ENCODE measurements at places on chromosomes 5 and 9.
A peak's percentile ranks its signal among the peaks of the same experiment; 100 is the strongest.

DNA sequence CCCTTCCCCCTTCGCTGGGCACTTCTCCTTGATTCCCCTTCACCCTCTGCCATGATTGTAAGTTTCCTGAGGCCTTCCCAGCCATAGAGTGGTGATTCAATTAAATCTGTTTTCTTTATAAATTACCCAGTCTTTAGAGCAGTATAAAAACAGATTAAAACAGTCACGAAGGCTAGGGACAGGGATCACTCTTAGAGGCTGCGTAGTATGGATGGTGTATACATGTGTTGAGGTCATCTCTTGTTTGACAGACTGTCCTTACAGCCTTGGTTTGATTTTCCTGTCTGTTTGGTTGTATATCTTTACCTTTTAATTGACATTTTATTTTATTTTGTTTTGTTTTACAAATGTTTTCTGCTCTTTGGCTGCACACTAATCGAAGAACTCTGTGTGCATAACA is 1155.7 kb upstream of the CDH18 start:
- H3K4me1 ChIP-seq = no peaks in the 10 kb centered on the region
- H3K27me3 ChIP-seq = no peaks in the 10 kb centered on the region
- no peak overlapping the region for H3K4me3 ChIP-seq
- no peaks in the 10 kb centered on the region for H3K36me3 ChIP-seq
- H3K27ac ChIP-seq = no peak overlapping the region

DNA sequence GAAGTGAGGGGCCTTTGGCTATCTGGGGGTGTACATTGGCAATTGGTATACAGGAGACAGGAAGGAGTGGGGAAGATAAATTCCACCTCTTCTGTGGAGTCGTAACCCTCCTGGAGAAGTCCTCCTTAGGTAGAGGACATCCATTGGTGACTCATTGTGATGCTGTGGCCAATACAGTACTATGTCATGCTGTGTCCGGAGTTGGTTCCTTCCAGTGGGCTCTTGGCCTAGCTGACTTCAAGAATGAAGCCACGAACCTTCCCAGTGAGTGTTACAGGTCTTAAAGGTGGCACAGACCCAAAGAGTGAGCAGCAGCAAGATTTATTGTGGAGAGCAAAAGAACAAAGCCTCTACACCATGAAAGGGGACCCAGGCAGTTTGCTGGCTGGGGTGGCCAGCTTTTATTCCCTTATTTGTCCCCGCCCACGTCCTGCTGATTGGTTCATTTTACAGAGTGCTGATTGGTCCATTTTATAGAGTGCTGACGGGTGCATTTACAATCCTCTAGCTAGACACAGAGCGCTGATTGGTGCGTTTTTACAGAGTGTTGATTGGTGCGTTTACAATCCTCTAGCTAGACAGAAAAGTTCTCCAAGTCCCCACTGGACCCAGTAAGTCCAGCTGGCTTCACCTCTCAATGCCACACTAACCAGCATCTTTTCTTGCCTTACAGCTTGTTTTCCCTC is 37.3 kb upstream of the FBP1 start:
- peaks cover 19% of the 10 kb centered on the region for H3K27me3 ChIP-seq
- peaks cover 5% of the 10 kb centered on the region for H3K4me1 ChIP-seq
- no peak overlapping the region for H3K27ac ChIP-seq
- DNase-seq = no peak
- no peak overlapping the region for H3K4me3 ChIP-seq

DNA sequence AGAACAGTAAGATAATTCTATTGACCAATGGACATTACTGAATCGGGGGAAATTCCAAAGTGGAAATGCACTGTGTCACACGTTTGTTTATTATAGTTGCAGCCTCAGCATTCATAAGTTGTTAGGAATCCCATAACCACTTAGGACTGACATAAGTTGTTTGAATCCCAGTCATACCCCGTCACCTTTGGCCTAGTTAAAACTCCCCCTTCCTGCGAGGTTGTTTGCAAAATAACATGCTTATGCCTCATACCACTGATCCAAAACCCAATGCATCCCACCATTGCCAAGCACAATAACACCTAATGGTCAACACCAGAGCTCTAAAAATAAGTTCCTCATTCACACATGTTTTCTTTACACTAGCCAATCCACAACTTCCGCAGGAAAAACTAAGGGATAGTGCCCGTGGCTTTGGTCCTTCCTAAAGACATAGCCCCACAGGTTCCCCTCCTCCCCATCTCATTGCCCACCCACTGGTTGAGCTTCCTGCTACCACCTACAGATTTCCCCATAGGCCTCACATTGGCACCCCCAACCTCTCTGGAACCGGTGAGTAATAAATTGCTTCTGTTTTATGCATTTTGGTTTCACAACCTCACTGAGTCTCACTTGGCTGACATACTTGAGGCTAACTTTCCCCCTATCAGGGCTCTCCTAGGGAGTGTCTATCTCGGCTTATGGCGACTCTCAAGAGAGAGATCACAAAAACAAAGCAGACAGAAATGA is 42.3 kb upstream of the MUSK start:
- peak overlapping the region; percentile 90 for H3K27ac ChIP-seq
- no peaks in the 10 kb centered on the region for H3K27me3 ChIP-seq
- H3K4me3 ChIP-seq = peak overlapping the region; percentile 74
- DNase-seq = peak; percentile 54
- peaks cover 15% of the 10 kb centered on the region for H3K4me1 ChIP-seq
- no peaks in the 10 kb centered on the region for H3K36me3 ChIP-seq

DNA sequence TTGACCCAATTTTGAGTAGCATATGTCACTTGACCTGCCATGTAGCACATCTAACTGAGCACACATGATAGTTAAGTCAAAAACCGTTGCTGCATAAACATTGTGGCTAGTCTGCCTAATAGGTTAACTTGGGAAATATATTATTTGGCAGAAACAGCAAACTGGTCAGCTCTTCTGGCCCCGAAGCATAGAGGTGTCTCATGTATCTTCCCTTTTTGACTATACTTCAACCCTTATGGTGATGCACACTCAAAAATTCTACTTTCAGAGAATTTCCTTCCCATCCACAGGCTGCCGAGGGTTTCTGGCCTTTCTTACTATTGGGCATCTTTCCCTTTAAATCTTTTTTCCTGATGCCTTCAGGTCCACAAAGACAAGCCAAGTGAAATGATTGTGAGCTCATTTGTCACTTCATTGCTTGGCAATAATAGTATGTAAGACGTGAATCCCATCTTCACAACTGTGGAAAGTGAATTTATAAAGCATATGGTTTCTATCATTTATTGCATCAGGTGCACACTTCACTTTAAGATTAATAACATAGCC is 41.2 kb downstream of the MOCS2 start:
- no peak overlapping the region for H3K27ac ChIP-seq
- peaks cover 1% of the 10 kb centered on the region for H3K36me3 ChIP-seq
- H3K4me1 ChIP-seq = peaks cover 29% of the 10 kb centered on the region
- no peak for DNase-seq

Measured in activated T-cell treated with anti-CD3 and anti-CD28 coated beads, Interleukin-2, amount 50 U/mL, for 72 hours (primary cell).